ENCODE measurements at places on chromosomes 3 and 15.

DNA sequence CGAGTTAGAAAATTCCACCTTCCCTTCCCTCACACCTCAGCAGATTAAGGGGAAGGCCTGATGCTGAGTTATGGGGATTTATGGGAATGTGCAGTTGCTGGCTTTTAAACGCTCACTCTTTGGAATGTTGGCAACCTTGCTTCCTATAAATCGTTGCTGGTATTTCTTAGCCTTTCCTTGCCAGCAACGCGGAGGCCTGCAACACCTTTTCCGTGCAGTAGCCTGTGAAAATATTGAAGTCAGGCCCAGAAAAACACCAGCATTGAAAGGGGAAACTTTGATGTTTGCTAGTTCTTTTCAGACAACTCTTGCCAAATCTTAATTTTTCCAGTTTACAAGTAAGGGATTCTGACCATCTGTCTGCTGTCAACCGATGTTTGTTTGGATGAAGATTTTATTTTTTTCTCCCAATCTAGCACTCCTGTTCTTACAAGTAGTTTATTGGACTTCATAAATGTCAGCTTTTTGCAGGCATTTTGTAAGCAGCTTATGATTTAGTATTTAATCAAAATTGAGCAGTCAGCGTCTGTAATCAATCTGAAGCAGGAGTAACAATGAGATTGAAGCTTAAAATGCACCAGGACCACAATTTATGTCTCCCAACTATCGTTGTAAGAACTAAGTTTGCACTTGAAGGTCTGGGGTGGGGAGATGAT, 251.0 kb downstream of the RPLP1 start:
- no peak overlapping the region for H3K4me3 ChIP-seq
- peaks cover 9% of the 10 kb centered on the region for H3K36me3 ChIP-seq
- no peaks in the 10 kb centered on the region for H3K27me3 ChIP-seq
- DNase-seq = no peak
- H3K4me1 ChIP-seq = no peaks in the 10 kb centered on the region

GRCh38 chr3:107662124-107662507, 139.4 kb downstream of the BBX start:
- no peaks in the 10 kb centered on the region for H3K36me3 ChIP-seq
- H3K27me3 ChIP-seq = no peaks in the 10 kb centered on the region
- H3K4me3 ChIP-seq = no peak overlapping the region
- DNase-seq = no peak
- H3K27ac ChIP-seq = no peak overlapping the region
- H3K4me1 ChIP-seq = peaks cover 22% of the 10 kb centered on the region

DNA sequence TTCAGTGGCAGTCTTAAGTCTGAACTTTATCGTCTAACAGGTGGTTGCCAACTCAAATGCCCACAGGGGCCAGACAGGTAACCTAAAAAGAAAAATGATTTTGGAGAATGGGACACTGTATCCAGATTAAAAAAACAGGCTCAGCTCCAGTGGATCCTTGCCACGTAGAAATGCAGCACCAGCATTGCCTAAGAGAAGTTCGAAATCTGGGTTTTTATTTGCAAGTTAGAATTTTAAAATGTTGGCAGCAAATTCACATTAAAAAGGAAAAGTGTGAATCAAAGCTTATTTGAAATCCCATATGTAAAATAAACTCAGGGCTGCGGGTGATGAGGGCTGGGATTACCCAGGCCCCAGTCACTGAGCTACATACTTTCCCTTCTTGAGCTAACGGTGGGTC, 408.5 kb upstream of the SUCLG2 start:
- no peaks in the 10 kb centered on the region for H3K27me3 ChIP-seq
- no peak overlapping the region for H3K4me3 ChIP-seq
- peaks cover 37% of the 10 kb centered on the region for H3K4me1 ChIP-seq
- no peak for DNase-seq
- no peak overlapping the region for H3K27ac ChIP-seq
- no peaks in the 10 kb centered on the region for H3K36me3 ChIP-seq

- no peak overlapping the region for H3K4me3 ChIP-seq
- DNase-seq = no peak
- peaks cover 20% of the 10 kb centered on the region for H3K36me3 ChIP-seq
- peaks cover 10% of the 10 kb centered on the region for H3K4me1 ChIP-seq
Observed at GRCh38 chr15:52326756-52327155, 31.2 kb upstream of the MYO5C start.

DNA sequence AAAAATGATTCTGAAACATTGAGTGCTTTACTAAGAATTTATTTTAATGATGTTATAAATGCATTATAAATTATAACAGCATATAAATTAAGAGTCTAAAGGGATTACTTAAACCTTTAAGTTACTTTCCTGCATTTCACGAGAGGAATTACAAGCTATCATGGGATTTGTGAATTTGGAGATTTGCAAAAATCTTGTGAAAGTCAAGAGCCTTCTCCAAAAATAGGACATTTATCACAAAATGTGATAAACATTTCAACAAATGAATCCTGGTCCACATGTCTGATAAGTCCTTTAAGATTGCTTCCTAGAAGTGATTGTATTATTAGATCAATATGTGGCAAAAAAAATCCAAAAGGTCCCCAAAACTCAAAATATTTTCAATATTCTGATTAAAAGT, 154.5 kb downstream of the ATP8B4 start:
- no peak for DNase-seq
- H3K27me3 ChIP-seq = peaks cover 2% of the 10 kb centered on the region
- H3K4me1 ChIP-seq = no peaks in the 10 kb centered on the region
- H3K4me3 ChIP-seq = no peak overlapping the region
- no peak overlapping the region for H3K27ac ChIP-seq
- H3K36me3 ChIP-seq = no peaks in the 10 kb centered on the region

GRCh38 chr15:65416845-65417416, 5.8 kb downstream of the IGDCC4 start:
- no peaks in the 10 kb centered on the region for H3K36me3 ChIP-seq
- no peak overlapping the region for H3K27ac ChIP-seq
- H3K27me3 ChIP-seq = peaks cover 41% of the 10 kb centered on the region
- DNase-seq = no peak

GRCh38 chr15:42832576-42832975, 88.0 kb downstream of the TTBK2 start:
- peaks cover 3% of the 10 kb centered on the region for H3K36me3 ChIP-seq
- no peak overlapping the region for H3K4me3 ChIP-seq
- no peaks in the 10 kb centered on the region for H3K27me3 ChIP-seq
- H3K27ac ChIP-seq = no peak overlapping the region

GRCh38 chr3:143928541-143929255, 42.9 kb upstream of the DIPK2A start:
- H3K36me3 ChIP-seq = no peaks in the 10 kb centered on the region
- no peak overlapping the region for H3K4me3 ChIP-seq
- H3K27me3 ChIP-seq = peaks cover 2% of the 10 kb centered on the region
- no peak overlapping the region for H3K27ac ChIP-seq
- DNase-seq = no peak

GRCh38 chr3:124117486-124117885, 125.6 kb upstream of the ROPN1 start:
- DNase-seq = no peak
- H3K27me3 ChIP-seq = peaks cover 11% of the 10 kb centered on the region
- no peak overlapping the region for H3K4me3 ChIP-seq
- no peaks in the 10 kb centered on the region for H3K36me3 ChIP-seq

DNA sequence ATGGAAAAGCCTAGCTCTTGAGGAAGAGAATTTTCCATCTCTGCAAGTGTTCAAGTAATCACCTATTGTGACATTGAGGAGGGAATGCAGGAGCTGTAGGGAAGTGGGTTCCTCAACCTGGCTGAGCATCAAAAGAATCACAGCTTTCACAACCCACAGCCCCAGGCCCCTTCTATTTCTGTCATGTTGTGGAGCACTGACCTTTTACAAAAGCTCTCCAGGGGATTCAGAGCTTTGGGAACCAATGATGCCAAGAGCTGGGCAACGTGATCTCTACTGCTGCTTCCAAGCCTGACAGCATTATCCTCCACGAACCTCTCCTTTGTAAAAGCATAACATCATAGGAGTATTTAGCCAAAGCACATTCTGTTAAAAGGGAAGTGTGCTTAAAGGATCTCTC, 231.1 kb downstream of the ADAMTS9 start:
- no peaks in the 10 kb centered on the region for H3K36me3 ChIP-seq
- no peak overlapping the region for H3K27ac ChIP-seq
- H3K4me3 ChIP-seq = no peak overlapping the region
- peaks cover 2% of the 10 kb centered on the region for H3K27me3 ChIP-seq
- H3K4me1 ChIP-seq = no peaks in the 10 kb centered on the region

- H3K27me3 ChIP-seq = peaks cover 5% of the 10 kb centered on the region
- H3K27ac ChIP-seq = no peak overlapping the region
- no peaks in the 10 kb centered on the region for H3K36me3 ChIP-seq
- no peak for DNase-seq
Observed at GRCh38 chr3:184688251-184688881, 23.5 kb downstream of the MAGEF1 start.

GRCh38 chr3:27653803-27654558, 68.1 kb downstream of the EOMES start:
- no peaks in the 10 kb centered on the region for H3K4me1 ChIP-seq
- no peak overlapping the region for H3K4me3 ChIP-seq
- H3K27me3 ChIP-seq = peaks cover 9% of the 10 kb centered on the region
- no peak for DNase-seq
- H3K36me3 ChIP-seq = no peaks in the 10 kb centered on the region

- no peak for DNase-seq
- H3K27ac ChIP-seq = no peak overlapping the region
- H3K27me3 ChIP-seq = peaks cover 6% of the 10 kb centered on the region
- no peaks in the 10 kb centered on the region for H3K36me3 ChIP-seq
Observed at GRCh38 chr3:133025546-133025945, 12.6 kb upstream of the TMEM108 start.

- no peak within 1 kb of the TSS for H3K27ac ChIP-seq
- no peaks in the 10 kb centered on the region for H3K36me3 ChIP-seq
- peaks cover 39% of the 10 kb centered on the region for H3K4me1 ChIP-seq
- no peak for DNase-seq
Observed at GRCh38 chr3:58210761-58211460, at the start of gene DNASE1L3. TSS of gene DNASE1L3 (minus strand) at chr3:58210972. CDS start at chr3:58210906, 66 bp downstream.

- no peaks in the 10 kb centered on the region for H3K36me3 ChIP-seq
- H3K27me3 ChIP-seq = no peaks in the 10 kb centered on the region
- no peak for DNase-seq
- no peak overlapping the region for H3K4me3 ChIP-seq
- no peak overlapping the region for H3K27ac ChIP-seq
Observed at GRCh38 chr3:139302084-139302800, 41.6 kb upstream of the MRPS22 start.

DNA sequence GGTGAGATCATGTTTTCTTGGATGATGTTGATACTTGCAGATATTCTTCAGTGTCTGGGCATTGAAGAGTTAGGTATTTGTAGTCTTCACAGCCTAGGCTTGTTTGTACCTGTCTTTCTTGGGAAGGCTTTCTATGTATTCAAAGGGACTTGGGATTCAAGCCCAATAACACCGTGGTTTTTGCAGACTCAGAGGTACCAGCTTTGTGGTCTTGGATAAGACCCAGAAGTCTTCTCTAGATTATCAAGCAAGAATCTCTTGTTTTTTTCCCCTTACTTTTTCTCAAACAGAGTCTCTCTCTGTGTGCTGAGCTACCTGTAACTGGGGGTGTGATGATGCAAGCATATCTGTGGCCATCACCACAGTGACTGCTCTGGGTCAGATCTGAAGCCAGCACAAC, 42.7 kb upstream of the CCK start:
- H3K4me3 ChIP-seq = no peak overlapping the region
- H3K4me1 ChIP-seq = peaks cover 15% of the 10 kb centered on the region
- peaks cover 10% of the 10 kb centered on the region for H3K27me3 ChIP-seq
- peaks cover 6% of the 10 kb centered on the region for H3K36me3 ChIP-seq
- H3K27ac ChIP-seq = no peak overlapping the region

Measured in activated naive CD8-positive, alpha-beta T cell treated with anti-CD3 and anti-CD28 coated beads, Interleukin-2, amount 50 U/mL, for 24 hours (primary cell).